Activated gamma-delta T cell (primary cell): ENCODE measurements at places on chromosomes 1 and 21.

DNA sequence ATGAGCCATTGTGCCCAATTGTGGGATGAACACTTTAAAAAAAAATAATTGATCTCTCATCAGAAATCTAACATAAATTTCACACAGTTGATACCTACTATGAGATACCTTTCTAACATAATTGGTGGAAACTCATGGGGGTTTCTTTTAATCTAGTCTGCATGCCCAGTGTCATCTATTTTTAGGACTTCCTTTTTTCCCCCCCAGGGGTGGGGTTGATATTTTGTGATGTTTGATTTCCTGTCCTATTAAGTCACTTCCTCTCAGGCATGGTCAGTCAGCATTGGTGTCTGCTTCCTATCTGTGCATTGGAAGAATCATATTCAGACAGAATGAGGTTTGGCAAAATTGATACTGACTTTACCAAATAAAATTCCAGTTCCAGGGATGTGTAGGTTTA is 21.5 kb downstream of the NFYC start:
- no peak for DNase-seq

- DNase-seq: no peak
Measured at GRCh38 chr1:207999274-207999915, 88.5 kb upstream of the CD34 start.

DNA sequence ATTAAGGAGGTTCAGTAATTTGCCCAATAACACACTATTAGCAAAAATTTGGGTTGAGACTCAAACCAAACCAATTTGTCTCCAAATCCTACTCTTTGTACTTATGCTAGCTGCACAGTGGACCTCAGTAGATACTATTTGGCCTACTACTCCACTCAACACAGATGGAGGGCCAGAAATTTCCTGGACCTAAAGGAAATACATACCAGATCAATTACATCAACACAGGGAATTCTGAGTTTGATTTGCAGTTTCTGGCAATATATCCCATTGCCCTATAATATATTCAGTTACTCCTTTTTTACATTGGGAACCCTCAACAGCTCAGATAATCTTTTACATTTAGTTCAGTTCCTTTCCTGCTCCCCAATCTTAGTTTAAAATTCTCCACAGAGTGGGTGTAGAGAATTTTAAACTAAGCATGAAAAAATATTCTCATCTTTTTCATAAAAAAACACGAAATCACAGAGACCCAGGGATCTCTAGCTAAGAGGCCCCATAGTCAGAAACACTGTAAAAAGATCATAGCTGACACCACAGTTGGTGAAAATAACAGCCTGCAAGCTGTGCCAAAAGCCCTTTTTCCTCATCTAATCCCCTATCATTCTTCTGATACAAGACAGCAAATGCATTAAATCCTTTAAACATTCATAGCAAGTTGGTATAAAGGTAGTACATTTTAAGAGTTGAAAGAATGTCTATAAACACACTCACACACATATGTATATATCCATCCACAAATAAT is 317.7 kb upstream of the ESRRG start:
- no peak for DNase-seq

DNA sequence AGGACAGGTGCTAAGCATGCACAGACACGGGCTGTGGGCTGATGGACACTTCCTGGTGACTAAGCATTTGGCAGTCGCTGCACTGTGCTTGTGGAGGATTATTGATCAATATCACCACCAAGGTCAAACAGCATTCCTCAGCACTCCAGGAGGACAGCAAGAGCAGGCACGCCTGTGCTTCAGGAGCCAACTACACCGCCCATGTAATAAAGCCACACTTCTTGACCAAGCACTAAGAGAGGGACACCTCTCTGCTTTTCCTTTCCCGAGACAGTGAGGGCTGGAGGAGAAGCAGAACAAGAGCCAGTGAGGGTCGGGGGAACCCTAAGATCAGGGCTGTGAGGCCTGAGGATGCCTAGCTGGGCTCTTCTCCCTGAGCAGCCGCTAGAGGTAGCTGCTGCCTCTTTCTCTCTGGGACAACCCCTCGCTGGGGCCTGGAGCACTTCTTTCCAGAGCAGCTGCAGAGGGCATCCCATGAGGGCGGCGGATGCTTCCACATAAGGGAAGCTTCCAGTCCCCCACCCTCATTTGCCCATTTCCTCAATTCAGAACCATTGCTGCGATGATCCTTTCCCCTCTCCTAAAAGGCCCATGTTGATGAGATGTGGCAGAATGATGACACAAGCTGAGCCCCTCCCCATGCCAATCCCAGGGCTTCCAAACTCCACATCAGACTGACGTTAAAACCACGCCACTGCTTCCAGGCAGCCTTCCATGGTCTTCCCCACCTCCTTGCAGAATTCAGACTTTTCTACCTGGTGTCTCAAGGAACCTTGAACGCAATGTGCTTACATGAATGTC is 19.1 kb downstream of the RAB7B start:
- DNase-seq: no peak

DNA sequence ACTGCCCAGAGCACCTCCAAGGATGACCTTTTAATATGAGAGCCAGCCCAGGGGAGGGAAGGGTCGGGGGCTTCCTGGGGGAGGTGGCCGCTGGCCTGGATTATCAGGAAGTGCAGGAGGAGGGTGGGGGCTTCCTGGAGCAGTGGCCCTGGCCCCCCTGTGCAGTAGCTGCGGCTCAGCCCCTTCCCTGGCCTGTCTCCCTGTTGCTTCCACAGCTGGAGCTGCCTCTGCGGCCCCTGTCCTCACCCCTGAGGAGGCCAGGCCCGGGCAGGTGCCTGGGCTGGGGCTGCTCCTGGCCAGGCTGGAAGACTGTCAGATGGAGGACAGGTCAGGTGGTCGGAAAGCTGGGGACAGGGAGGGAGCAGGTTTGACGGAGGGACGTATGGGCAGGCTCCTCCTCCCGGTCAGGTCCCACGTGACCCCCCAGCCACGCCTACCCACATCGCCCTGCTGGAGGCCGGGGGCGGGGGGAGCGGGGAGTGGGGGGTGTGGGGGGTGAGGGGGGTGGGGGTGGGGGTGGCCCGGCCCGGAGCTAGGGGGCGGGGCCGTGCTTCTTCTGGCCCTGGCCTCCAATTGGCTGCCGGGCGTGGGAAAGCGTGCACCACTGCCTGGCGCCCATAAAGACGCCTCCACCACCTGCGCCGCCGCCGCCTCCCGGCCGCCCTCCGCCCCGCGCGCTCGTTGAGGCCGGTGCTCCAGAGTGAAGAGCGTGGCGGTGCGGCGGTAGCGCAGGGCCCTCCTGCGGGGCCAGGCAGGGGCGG is 10.2 kb upstream of the TNFRSF14 start:
- DNase-seq: peak; percentile 89

DNA sequence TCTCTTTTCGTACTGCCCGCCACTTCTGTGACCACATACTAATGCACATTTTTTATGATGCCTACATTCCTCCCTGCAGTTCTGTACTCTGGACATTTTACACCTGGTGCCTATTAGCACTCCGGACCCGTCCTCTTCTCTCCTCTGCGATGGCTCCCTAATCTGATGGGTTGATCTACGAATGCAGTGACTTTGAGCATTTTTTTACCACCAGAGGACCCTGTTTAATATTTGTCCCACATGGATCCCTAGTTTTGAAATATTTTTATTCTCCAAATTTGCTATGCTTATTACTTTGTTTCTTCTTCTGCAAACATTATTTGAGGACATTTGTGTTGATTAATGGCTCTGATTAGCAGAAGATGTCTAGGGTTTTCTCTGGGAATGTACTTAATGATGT is 5.2 kb downstream of the PPFIA4 start:
- DNase-seq: no peak

DNA sequence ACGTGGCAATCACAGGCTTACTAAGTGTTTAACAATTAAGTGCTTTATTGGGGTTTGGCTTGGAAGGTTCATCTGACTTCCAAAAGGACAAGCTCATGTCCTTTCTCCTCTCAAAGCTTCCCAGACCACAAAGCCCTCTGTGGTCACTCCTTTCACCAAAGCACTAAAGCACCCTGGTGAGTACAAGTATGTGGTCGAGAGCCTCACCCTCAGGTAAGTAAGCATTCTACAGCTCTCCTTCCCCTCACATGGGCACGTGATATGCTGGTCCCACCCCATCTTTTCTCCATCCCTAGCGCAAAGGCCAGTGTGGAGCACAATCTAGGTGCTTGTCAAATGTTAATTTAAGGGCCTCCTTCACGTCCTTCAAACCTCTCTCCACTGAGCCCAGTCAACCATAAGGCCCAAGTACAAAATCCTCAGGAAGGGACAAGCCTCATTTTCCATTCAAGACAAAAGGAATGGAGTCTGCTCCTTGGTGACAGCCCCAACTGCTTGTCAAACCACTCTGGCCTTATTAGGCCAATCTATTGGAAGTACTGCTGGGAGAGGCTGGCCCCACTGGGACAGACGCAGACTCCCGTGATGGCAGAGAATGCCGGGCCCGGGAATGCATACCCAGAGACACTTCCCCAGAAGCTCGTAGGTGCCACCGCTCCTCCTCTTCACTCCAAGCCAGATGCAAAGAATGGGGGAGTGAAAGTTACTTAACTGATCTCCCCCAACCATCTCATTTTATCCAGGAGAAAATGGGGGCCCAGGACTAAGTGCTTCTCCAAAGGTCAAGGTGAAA is 7.8 kb downstream of the STMN1 start:
- DNase-seq: no peak

DNA sequence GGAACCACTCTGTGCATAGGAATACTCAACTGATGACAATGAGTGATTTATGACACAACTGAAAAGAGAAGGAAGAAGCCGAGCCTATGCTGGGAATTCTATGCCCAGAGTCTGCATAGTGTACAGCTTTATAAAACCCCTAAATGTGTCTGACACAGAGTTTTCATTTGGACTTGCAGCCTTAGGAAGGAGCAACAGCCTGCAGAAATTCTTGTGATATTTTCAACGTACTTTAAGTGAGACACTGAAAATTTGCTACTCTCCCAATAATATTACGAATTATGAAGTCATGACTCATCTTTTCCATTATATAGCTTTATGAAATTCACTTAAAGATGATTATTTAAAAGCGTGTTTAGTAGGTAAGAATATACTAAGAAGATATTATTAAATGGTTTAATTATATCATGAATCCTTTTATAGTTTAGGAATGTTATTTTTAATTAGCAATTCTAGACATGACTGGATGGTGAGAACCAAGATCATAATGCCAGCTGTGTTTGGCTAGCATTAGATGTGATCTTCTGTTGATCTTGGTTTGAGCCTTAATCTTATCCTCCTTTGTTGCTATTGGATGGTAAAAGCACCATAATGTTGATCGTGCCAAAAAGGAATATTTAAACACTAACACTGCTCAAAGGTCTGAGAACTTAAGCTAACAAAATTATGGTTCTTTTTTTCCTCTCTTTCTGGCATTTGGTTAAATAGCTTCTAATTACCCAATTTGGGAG is 785.1 kb upstream of the ADGRL4 start:
- DNase-seq: no peak

DNA sequence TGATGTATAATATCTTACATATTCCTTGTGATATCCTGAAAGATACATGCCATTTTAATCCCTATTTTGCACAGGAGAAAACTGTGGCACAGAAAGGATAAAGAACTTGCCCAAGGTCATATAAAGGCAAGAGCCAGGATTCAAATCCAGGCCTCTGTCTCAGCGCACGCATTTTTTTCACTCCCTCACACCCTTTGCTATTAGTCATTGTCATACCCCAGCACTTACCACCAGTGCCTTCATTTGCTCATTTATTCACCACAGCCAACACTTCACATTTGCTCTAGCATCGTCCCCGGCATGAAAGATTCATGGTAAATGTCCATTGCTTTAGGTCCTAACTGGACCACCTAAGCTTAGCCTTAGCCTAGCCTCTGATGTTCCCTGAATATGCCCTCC is 14.2 kb downstream of the ALX3 start:
- no peak for DNase-seq

GRCh38 chr1:14948112-14948652 is 205.4 kb upstream of the TMEM51 start:
- DNase-seq: no peak

- DNase-seq: no peak
Measured at GRCh38 chr1:231020139-231020601, 19.9 kb downstream of the FAM89A start.

DNA sequence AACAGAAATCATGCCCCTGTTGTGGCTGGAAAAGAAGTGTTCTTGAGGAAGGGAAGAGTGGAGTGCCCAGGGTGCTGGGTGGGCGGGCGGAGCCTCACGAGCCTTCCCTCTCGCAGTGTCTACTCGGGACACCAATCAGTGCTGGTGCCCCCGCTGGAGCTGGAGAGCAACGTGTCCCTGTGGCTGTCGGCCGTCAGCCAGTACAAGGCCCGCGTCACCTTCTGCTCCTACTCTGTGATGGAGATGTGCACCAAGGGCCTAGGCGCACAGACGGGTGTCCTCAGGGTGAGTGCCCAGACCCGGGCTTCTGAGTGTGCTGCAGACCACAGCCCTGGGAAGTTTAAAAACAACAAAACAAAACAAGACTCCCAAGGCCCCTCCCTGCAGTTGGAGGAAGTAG is 47.4 kb downstream of the S100B start:
- no peak for DNase-seq

- no peak for DNase-seq
Measured at GRCh38 chr1:200901350-200901749, 6.7 kb downstream of the INAVA start.

GRCh38 chr1:208837242-208837641 is 593.1 kb upstream of the PLXNA2 start:
- no peak for DNase-seq

GRCh38 chr1:95753382-95754016 is 519.5 kb downstream of the RWDD3 start:
- no peak for DNase-seq

DNA sequence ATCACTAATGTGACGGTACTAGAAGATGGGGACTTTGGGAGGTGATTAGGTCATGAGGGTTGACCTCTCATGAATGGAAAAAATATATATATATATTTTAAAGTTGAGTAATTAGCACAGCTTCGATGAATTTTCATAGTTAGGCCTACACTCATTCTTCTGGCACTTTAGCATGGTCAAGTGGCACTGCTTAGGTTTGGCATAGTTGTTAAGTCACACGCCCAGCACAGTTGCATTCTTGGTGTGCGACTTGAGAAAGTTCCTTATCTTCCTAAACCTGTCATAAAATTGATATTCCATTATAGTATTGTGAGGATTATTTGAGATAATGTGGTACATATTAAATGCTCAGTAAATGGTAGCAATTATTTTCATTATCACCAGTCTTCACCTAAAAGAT is 47.7 kb downstream of the MAN1A2 start:
- no peak for DNase-seq

- DNase-seq: no peak
Measured at GRCh38 chr1:222781251-222781650, 33.6 kb upstream of the DISP1 start.

DNA sequence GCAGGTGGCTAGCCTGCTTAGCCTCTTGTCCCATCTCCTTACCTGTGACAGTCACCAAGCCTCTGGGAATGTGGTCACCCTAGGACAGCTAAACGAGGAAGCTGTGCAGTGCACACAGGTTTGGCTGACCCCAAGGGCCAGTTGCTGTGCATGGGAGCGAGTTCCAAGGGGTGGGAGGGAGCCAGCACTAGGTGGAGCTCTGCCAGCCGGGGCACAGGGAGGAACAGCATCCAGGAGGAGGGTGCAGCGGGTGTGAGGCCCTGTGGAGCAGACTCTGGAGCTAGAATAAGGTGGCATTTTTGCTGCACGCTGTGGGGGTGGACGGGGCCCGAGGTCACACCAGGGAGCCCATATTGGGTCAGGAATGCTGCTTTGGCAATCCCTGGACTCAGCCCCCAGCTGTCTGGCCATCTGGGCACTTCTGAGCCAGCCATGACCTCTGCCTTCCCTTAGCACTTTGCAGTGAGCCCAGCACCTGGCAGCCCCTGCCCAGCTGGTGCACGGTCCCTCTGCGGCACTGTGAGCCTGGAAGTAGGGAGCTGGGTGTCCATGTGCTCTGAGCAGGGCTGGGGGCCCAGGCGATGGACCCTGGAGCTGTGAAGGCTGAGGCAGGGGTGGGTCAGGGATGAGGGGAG is 8.7 kb downstream of the PDXK start:
- no peak for DNase-seq
